Activated CD4-positive, CD25-positive, alpha-beta regulatory T cell treated with anti-CD3 and anti-CD28 coated beads, Interleukin-2, amount 50 U/mL, for 72 hours (primary cell): ENCODE measurements at places on chromosomes 12 and 14.

DNA sequence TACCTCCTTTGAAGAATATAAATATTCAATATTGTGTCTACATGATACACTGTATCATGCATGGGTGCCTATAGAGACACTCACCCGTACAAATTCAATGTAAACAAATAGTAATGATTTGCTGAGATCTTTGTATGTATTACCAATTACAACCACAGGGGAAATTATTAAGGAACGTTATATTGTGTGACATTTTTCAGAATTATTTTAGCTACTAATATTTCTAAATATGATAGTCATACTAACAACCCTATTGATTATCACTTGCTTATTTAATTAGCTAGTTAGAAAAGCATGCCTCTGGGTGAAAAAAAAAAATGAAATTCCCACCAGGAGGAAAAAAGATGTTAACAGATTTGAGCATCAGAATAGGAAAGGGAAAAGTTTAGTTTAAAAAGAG, 2.1 kb downstream of the SOX5 start:
- DNase-seq = no peak

DNA sequence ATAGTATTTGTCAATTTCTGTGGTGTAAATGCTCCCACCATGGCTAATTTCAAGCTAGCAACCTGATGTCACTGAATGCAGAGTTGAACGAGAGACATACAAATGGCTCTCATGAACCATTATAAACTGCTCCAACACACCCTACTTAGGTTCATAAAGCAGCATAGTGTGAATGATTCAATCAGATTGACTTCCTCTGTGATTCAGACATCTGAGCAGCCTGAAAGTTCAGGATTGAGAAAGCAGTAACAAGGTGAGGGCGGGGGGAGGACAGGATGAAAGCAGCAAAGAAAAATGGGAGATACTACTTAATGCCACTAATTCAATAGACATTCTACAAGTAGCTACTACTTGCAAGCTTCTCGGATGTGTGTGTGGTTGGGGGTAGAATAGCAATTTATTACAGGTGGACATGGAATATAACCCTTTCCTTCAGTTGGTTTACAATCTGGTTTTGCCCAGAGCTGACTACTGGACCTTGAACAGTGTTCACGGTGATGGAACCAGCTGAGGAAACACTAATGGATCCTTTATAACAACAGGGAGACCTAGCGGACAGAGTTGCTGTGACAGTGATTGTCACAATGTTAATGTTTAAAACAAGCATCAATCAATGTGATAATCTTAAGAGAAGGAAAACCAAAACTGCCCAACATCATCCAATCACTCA, 52.5 kb upstream of the PELI2 start:
- DNase-seq = no peak

GRCh38 chr12:52628111-52628507, 9.8 kb upstream of the KRT73 start:
- no peak for DNase-seq

- DNase-seq = no peak
Measured at GRCh38 chr12:18135086-18135485, 45.1 kb upstream of the RERGL start.

- no peak for DNase-seq
Measured at GRCh38 chr12:119222222-119222951, 43.7 kb downstream of the HSPB8 start.

GRCh38 chr14:36438883-36439282, 81.1 kb downstream of the NKX2-1 start:
- DNase-seq = no peak

DNA sequence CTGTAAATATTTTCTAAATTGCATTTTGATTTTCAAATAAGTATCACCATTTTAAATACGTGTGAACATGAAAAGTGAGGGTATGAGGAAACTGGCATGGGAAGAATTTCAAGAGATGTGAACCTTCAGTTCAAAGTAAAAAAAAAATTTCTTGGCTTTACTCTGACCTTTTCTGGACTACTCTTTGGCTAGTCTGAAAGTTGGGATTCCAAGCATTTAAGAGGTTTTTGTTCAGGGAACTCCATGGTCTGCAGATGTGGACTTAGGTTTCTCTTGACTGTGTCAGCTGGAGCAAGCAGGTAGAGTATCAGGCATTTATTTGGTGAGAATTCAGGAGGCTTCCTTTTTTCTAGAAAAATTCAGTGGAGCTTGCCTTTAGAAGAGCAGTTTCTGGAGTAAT, 311.6 kb downstream of the LRIG3 start:
- DNase-seq = no peak

DNA sequence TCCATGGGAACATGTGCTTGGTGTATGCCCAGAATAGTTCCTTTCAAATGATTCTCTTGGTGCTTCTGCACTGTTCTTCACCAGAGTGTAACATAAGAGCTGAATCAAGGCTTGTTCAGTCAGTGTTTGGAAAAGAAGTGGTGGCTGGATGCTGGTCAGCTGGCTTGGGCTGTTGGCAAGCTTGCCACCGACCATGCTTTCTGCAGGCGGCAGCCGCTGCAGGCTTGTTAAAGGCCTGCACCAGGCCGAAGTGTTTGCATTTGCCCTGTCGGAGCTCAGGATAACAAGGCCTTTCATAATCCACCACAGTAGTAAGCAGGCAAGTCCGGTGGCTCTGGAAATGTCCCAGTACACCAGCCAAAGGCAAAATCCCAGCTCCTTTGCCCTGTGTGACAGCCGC, 26.9 kb downstream of the DAAM1 start:
- no peak for DNase-seq

GRCh38 chr12:70754330-70754741, 117.1 kb upstream of the PTPRB start:
- DNase-seq = no peak

DNA sequence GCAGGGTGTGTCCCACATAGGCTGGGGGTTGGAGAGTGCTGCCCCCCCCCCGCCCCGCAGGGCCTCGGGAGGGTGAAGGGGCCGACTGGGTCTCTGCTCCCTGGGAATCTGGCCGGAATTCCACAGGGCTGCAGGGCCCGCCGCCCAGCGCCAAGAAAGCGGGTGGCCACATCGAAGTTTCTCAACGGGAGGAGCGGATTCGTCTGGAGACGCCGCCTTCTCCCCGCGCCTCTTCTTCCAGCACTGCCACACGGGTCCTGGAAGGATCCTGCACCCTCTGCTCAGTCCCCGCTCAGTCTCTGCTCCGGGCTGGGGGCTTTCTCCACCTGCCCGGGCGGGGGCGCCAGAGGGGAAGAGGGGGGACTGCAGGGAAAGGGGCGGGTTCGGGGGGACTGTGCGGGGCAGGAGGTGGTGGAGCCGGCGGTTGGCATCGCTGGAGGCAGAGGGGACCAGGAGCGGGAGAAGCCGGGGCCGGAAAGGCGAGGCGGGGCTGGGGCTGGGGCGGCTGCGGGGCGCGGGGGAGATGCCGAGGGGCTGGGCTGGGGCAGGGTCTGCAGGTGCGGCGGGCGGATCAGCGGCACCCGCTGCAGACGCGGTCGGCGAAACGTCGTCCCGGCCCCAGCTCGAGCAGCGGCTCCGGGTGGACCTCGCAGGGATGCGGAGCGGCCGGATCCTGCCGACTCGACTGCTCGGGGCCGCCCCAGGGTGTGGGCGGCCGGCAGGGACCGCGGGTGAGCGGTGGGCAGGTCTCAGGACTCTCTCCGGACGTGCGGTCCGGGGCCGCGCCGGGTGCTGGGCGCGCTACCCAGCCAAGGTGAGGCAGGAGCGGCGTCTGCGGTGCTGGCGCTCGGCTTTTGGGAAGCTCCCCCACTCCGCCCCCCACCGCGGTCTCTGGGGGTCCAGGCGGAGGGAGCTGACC, 811.4 kb upstream of the TMEM132C start:
- no peak for DNase-seq

DNA sequence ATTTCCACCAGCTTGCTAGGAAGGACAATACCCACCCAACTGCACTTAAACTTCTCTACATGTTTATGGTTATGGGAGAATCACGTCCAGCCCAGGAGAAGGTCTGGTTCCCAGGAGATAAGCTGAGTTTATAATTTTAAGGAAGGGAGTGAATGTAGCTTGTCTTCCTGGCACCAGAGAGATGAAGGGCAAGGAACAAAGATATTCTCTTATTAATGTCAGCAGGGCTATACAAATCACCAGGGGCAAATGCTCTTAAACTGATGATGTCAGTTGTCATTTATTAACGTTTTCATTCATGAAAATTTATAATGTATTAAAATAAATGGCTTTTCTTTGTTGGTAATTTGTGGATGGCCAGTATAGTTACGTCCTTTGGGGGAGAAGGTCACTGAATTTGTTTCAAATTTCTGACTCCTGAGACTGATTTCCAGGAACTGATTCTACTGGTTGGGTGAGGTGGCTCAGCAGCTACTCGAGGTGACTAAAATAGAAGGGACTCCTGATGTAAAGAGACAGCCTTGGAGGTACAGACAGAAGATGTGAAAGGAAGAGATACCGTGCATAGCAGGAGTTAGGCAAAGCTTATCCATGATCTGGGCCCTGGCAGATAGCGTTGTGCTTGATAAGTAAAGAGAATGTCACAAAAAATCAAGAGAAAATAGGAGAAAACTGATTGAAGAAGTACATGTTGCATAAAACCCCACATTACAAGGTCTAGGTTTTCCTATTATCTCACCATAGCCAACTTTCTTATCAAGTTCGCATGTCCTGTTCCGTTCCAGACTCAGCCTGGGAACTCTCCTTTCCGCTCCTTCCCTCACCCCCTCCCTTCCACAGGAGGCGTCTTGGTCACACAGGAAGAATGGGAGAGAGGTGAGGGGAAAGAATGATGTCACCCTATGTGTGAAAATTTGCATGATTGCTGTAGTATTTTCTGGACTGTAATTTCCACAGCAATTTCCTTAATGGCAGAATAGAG, 367.1 kb upstream of the FAR2 start:
- no peak for DNase-seq

- no peak for DNase-seq
Measured at GRCh38 chr12:62267480-62267879, 7.3 kb downstream of the USP15 start.

DNA sequence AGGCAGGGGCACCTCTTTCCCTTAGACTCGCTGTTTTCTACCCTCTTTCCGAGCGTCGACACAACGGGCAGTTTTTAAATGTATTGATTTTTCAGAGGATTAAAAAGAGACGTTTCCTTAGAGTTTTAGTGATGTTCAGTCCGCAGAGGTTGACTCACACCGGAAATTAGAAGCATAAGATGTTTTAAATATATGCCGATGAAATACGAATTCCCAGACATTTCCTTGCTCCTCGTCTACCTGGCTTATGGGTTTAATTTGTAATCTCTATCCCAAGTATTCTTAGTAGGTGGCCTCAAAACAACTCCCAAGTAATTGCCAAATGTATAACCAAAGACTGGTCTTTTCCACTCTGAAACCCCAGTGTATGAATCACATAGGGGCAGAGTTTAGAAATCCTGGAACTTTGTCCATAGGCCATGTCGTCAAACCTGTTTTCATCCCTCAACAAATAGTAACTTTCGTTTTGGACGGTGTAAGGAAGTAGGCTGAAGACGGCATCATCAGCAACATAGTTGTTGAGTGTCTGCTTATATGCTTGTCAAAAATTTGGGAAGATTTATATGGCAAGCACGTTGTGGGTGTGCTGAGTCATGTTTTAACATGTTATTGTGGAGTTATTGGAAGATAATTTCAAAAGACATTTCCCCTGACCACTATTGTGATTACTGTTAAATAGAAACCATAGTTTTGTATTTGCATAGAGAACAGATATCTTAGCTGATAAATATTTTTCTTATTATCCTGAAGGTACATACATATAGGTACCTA, 824 bp downstream of the TBK1 start:
- no peak for DNase-seq

- no peak for DNase-seq
Measured at GRCh38 chr14:40269436-40269835, 837.2 kb upstream of the FBXO33 start.

DNA sequence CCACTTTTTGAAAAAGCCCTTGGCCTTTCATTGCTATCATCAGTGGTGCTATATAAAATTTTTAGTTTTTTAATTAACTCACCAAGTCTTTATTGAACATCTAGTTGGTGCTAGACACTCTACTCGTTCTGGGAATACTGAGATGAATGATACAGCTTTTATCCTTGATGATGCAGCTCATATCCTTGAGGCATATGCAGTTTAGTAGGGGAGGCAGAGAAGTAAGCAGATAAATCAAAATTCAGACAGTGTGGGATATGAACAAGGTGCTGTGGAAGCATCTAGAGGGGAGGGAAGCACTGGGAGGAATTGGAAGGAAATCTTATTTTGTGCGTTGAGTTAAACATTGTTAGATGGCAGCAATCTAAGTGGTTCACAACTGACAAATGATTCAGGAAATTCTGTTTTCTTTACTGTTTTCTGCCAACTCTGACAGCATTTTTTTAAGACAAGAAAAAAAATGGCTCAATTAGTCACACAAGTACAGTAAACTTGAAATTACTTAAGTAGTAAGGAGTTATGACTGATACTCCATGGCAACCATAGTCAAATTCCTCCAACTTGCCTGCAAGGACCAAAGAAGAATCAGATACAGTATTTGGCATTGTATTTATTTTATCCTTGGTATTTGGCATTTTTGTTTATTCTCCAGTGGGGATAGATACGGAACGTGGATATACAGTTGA, 119.2 kb downstream of the TMTC2 start:
- DNase-seq = no peak

DNA sequence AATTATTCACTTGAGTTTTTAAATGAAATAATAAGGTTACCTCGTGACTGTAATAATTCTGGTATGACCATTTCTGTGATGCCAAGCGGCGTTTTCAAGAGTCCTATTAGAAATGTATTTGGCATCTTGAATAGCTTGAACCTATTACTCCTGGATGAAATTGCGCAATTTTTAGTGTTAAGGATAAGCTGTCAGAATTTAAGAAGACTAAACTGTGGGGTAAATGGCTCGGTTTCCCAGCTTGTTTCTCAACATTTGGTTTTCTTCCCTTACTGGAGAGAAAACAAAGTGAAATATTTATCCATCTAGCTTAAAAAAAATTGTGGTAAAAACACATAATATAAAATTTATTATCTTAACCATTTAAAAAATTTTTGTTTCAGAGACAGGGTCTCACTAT, 26.8 kb downstream of the PCNX1 start:
- no peak for DNase-seq

- no peak for DNase-seq
Measured at GRCh38 chr12:94587266-94588241, 62.8 kb downstream of the TMCC3 start.

GRCh38 chr12:39287409-39287808, 155.5 kb downstream of the KIF21A start:
- no peak for DNase-seq

DNA sequence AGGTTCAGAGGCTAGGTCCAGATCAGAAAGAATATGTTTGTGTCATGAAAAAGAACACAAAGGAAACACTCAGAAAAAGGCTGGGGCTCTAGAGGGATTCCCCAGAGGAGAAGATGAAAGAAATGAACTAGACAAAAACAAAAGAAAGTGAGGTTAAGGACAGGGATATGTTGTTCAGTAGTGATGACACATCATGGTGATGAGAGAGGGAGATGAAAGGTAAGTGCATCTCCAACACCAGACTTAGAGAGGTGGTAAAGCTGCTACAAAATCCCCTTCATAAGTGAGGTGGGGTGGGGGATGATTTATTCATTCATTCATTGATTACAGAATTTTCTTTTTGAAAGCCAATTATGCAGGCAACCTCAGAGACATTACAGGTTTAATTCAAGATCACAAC, 19.6 kb upstream of the SLC8A3 start:
- no peak for DNase-seq
